ENCODE measurements at places on chromosomes 6 and 20.
A peak's percentile ranks its signal among the peaks of the same experiment; 100 is the strongest.

DNA sequence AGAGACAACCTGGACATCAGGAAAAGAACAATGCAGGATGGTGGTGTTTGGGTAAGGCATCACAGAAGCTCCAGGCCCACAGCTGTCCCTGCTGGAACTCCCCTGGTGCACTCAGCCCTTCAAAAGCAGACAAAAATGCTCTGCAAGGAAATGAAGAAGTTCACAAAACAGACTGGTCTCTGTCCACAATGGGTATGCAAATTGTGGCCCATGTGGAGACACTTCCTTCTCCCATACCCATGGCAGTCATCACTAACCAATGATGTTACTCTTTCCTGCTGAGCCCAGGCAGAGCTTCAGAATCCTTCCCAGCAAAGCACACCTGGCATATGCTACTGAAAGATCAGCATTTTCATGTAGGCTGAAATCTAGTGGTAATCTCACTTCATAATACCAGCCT, 42.6 kb upstream of the PXDC1 start:
- no peak for DNase-seq

GRCh38 chr6:135853986-135854385, 2.5 kb downstream of the PDE7B start:
- DNase-seq = no peak

DNA sequence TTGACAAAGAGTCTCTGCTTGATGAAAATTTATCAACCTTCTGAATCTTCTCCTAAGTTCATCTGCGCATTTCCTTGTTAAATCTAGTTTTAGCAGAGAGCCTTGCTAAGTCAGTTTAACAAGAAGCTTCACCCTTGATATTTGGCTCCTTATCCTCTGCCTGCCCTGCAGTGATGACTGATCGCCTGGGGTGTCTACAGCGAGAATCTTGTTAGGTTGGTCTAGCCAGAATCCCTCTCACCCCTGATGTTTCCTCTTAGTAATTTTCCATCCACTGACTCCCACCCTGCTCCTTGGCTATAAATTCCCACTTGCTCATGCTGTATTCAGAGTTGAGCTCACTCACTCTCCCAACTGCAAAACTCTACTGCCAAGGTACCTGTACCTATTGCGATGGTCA, 114.1 kb downstream of the TENT5A start:
- no peak for DNase-seq

DNA sequence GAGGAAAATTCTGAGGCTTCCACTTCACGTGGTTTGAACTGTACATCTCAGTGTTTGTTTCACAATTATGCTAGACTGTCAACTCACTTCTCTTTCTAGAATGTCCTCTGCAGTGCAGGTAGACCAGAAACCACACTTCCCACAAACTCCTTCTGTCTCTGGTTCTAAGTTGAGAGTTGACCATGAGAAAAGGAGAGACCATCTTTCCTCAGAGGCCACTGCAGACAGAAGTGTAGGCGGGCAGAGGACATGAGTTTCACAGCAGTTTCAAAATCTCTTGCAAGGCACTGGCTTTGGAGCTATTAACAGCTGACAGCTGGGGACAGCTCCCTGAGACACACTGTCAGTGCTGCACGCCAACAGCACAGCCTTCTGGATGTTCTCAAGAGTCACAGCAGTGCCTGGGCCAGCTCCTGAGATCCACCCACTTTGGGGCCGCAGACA, 55.4 kb upstream of the MOXD1 start:
- DNase-seq = peak; percentile 37
